ENCODE measurements at places on chromosomes 7 and 10. TPM values are rescaled to one million over a fixed set of nuclear protein-coding genes. Genes with fewer than 3 reads are reported as not detected.

Gene MBL2
- total RNA-seq: not detected

Gene EFCAB10
- not detected for total RNA-seq

Gene HOXA1
- not detected for total RNA-seq

Gene GPR146
- total RNA-seq: 15.4 TPM

Gene PODXL
- 29.7 TPM for total RNA-seq

Gene GPRIN2
- total RNA-seq: not detected

Gene COX15
- 27.3 TPM for total RNA-seq

Gene HTR5A
- total RNA-seq: not detected

Gene DEPP1
- total RNA-seq: 52.9 TPM

Gene TMEM196
- not detected for total RNA-seq

Gene PAPOLB
- total RNA-seq: 0.19 TPM

Gene EMX2
- 1.2 TPM for total RNA-seq

Gene EVX1
- total RNA-seq: not detected

Measured in gastroesophageal sphincter (tissue), 4 donors.